ENCODE measurements at places on chromosomes 4 and X.

GRCh38 chr4:142168181-142168580, 531.8 kb downstream of the IL15 start:
- DNase-seq, result no peak

- peak; percentile 55 for DNase-seq
Measured at GRCh38 chrX:129961180-129962083, 21.0 kb upstream of the BCORL1 start.

GRCh38 chr4:112900416-112900815, 149.0 kb upstream of the ANK2 start:
- DNase-seq, result no peak

DNA sequence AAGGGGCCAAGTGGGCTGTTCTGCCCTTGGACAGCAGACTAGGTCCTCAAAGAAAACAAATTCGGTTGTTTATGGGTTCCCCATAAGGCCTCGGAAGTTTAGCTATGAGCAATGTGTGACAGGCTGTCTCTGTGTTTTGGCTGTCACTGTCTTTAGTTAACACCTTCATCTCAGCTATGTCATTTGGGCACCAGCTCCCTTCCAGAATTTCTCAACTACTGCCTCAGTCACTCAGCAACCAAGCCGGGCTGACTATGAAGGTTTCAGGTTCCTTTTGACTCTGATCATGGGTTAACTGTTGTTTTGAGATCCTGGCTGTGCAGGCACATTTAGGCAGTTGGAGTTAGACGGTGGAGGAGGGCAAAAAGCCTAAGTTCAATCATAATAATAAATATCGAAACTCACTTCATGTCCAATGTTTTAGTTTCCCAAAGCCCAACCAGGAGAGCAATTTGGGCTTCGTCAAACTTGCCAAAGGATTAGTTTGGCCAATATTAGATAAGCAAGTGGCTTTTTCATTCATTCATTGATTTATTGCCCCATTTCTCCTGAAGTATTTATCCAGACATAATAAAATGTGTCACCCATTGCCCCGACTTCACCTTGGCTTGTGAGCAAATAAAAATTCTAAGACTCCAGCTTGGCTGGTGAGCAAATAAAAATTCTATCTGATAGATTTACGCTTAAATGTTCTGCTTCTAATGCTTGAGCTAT, 9.1 kb upstream of the PAGE1 start:
- DNase-seq, result no peak

- no peak for DNase-seq
Measured at GRCh38 chrX:17520016-17520615, 145.1 kb downstream of the NHS start.

DNA sequence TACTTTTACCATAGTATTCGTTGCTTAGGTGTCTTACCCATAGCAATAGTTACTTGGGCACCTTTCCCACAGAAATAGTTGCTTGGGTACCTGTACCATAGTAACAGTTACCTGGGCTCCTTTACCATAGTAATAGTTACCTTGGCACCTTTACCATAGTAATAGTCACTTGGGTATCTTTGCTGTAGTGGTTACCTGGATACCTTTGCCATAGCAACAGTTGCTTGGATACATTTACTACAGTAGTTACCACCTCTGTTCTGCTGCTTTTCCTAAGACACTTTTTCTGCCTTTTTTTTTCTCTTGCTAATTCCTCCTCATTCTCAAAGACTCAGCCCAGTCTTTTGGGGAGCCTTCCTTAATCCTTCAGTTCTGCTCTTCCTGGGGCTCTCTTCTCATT, 272.8 kb upstream of the PUDP start:
- no peak for DNase-seq

DNA sequence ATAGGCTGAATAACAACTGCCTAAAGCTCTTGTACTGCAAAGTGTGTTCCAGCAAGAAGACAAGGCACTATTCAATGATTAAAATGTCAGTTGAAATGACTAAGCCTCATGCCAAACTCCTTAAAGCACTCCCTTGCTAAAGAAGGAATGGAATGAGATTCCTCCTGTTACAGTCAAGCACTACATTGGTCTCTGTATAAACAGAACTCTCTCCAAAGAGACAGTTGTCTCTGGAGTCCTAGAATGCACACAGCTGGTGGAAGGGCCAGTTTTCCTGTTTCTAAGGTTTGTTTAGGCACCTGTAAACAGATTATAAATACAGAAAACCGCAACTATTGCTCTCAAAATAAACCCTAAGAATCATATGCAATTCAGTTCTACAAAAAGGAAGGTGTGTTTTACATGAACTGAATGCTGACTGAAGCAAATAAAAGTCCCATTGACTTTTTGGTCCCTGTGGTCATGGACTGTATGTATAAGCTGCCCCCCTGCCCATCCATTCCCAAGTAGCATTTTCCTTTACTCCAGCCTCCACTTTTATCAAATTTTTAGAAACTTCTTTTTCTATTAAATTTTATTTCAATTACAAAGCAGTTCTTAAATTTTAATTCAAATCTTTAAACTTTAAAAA, 47.0 kb downstream of the FAT1 start:
- no peak for DNase-seq

GRCh38 chrX:118971552-118971951, 2.9 kb upstream of the LONRF3 start:
- DNase-seq, result no peak

DNA sequence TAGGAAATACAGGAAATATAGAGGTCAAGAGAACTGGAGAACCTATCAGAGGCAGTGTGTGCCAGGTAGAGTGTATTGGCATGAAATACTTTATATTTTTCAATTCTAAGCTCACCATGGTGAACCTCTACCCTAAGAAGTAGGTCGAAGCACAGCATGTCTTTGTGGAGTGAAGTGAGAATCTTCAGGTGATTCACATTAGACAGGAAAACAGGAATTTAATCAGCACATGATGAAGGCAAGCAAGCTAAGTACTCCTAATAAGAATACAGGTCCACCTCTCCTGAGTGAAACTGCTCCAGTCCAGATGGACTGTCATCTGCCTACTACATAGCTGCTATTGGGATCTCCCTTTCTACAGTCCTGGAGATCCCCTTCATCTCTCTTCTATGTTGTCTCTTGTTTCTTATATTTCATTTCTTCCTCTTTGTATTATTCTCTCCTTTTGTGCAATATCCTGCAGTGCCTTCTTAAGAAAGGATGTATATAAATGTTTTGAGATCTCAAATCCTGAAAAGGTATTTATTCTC, 159.0 kb downstream of the LRBA start:
- no peak for DNase-seq

DNA sequence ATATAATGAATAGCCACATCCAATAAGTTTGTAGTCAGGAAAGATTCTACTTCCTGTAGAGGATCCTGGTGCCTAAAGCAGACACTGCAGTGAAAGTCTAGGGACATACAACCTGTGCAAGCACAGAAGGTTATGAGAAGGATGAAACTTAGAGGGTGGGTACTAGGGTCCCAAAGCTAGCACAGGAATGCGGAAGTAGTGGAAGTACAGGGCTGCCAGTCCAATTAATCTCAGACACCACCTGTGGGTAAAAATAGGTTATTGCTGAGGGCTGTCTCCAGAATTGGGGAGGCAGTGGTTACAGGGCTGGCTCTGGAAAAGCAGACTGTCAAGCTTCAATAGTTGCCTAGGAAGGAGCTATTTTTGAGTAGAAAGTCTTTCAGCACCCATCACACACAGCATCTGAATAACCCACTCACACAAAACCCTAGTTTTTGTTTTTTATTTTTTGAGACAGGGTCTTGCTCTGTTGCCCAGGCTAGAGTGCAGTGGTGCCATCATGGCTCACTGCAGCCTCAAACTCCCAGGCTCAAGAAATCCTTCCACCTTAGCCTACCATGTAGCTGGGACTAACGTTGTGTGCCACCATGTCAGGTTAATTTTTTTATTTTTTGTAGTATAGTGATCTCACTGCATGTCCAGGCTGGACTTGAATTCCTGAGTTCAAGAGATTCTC, 50.8 kb upstream of the ELF2 start:
- no peak for DNase-seq

DNA sequence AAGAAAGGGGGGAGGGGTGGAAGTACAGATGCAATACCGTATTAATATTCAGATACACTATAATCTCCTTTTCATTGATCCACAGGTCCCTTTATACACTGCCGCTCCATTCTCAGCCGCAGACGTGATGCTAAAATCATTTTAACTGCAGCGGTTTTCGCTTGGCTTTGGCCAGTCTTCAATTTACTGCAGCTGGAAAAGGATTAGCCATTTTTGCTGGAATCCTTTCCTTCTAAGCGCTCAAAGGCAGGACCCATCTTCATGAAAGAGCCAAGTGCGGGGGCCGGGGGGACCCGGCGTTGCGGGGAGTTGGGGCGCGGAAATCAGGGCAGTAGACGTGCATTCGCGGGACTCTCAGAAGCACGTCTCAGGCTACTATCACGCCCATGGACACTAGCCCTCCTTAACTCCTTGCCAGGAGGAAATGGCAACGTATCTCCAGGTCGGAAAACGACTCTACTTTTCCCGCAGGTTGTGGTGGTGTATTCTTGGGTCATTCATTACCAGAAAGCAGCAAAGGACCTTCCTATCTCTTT, 1.7 kb upstream of the PCDH10 start:
- DNase-seq, result no peak

- no peak for DNase-seq
Measured at GRCh38 chrX:48685416-48685815, 1.8 kb downstream of the WAS start.

DNA sequence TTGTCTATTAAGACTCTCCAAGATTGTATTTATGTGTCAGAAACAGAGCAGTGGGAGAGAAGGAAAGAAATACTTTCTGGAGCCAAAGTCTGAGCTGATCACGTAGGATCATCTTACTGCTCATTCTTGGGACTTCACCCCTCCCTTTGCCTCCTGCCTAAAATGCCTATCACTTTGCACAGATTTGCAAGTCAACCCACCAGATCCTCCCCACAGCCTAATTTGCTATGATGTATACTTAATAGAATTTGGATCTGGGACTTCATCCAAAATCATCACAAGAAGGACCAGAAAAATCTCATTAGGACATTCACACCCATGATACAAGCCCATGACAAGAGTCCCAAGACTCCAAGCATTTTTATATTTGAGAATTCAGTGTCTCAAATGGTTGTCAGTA, 290.2 kb downstream of the FBXW7 start:
- DNase-seq, result no peak

GRCh38 chrX:151004085-151004484, 20.9 kb downstream of the HMGB3 start:
- no peak for DNase-seq

DNA sequence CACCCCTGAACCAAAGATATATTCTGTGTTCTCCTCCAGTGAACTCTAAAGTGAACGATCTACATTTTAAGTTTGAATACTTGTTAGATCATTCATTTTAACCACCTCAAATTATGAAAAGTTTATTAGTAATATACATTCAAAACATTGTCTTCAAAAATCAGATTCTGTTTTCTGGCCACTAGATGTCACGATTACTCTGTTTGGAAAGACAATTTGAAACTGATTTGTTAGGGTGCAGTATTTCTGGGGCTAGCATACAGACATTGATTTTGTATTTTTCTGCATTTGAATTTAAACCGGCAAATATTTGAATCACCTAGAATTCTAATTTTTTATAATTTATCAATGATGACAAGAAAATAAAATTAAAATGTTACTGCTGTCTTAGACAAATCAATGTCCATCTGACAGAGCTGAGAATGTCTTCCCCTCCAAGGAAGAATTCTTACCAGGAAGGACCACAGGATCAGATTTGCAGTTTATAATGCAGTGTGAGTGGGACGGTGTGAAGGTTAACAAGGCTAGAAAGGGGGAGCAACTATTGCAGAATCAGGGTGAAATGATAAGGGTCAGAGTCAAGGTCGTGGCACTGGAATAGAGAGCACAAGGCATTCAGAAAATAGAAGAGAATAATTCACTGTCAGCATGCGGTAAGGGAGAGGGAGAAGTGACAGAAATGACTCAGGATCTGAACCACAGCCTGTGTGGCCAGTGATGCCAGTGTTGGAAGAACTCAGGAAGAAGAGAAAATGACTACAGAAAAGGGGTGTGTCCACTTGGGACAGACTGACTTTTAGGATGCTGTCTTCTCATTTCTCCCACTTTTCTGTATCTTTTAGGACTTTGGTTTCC, 91.6 kb downstream of the ANXA10 start:
- no peak for DNase-seq

DNA sequence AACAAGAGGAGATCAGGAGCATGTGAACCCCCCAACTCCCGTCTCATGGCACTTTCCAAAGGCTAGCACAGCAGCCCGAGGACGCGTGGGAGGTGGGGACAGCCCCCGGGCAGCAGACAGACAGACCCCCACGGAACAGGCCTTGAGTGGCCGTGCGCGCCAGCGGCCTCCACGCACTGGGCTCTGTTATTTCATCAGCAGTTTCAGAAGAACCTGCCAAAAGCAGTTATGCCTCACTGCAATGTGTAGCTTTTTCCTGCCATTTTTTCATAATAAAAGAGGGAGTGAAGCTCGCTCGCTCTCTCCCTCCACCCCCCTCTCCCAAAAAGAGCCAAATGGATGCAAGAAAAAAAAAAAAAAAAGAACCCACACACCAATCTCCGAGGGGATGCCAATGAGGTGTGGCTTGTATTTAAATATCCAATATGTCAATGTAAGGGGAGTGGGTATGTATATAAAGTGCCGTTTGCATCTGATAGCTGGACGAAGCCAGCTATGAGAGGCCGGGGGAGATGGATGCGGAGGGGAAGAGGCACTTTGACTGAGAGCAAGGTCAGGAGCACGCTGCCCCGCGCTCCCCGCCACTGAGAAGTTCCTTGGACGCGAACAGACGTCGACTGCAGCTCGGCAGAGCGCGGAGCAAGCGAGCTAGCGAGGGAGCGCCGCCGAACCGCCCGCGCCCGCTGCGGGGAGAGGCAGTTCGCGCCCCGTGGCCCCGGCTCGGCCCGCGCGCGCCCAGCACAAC, at the start of gene FGF16:
TSS of gene FGF16 (plus strand) at position 482 of the 745 bp plus-strand sequence. CDS start 286 bp downstream, outside the sequence.
- no peak for DNase-seq

- no peak for DNase-seq
Measured at GRCh38 chrX:16239211-16239610, 71.9 kb downstream of the MAGEB17 start.

DNA sequence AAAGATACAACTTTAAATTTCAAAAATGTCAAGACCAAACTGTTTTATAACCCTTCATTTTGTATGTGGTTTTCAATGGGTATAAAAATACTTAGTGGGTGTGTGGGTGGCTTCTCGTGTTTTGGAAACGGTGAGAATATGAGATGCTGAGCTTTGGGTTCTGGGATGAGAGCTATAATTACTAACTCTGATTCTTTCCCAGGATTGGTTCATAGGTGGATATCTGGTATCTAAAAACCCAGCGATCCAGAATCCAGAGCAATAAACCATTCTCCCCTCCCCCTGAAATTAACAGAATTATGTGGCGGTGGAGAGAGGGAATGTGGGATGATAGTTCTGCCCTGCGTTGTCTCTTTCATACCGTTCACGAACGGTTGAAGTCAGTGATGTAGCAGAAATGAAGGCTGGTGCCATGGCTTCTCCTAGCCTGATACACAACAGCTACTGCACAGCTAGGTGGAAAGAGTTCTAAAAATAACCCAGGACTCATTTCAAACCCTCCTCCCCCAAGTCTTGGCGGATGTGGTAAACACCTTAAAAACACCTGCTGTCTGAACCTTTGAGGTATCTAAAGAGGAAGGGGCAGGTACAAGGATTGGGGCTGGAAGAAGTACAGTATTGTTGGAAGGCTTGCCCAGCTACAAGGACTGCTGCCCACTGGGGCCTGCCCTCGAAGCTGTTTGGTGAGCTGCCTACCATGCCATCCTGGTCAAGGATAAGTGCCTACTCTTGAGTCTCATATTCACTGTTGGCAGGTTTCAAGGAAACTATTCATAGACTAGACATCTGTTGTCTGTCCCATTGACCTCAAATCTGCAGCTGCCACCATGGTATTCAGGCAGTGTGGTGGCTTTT, 44.5 kb downstream of the SEPTIN11 start:
- peak; percentile 40 for DNase-seq

All from activated CD8-positive, alpha-beta memory T cell treated with anti-CD3 and anti-CD28 coated beads, Interleukin-2, amount 50 U/mL, for 4 hours (primary cell).